Pulmonary artery endothelial cell (primary cell): ENCODE measurements at places on chromosomes 12 and 14.

DNA sequence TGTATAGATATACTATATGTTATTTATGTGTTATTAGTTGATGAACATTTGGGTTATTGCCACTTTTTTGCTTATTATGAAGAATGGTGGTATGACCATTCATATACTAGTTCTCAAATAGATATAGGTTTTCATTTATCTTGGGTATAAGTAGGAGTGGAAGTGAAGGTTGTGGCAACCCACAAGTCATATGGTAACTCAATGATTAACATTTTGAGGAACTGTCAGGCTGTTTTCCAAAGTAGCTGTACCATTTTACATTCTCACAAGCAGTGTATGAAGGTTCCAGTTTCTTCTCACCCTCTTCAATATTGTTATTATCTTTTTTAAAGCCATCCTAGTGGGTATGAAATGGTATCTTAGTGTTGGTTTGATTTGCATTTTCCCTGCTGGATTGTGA lies 19.0 kb upstream of the MSRB3 start:
- no peak for DNase-seq

DNA sequence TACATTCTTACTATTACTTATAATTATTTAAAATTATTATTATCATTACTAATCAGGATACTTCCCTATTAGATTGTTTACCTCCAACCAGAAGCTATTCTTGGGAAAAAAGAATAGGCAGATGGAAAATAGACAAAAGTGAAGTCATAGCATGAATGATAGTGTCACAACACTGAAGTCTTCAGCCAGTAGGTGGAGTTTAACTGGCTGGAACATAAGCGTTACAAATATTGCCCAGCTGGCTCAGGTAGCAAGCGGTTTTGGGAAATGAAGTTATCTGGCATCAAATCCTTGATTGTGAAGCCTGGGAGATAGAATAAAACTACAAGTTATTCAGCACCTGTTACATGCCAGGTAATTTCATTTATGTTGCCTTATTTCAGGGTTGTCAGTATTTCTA lies 762.9 kb downstream of the C12orf50 start:
- no peak for DNase-seq

DNA sequence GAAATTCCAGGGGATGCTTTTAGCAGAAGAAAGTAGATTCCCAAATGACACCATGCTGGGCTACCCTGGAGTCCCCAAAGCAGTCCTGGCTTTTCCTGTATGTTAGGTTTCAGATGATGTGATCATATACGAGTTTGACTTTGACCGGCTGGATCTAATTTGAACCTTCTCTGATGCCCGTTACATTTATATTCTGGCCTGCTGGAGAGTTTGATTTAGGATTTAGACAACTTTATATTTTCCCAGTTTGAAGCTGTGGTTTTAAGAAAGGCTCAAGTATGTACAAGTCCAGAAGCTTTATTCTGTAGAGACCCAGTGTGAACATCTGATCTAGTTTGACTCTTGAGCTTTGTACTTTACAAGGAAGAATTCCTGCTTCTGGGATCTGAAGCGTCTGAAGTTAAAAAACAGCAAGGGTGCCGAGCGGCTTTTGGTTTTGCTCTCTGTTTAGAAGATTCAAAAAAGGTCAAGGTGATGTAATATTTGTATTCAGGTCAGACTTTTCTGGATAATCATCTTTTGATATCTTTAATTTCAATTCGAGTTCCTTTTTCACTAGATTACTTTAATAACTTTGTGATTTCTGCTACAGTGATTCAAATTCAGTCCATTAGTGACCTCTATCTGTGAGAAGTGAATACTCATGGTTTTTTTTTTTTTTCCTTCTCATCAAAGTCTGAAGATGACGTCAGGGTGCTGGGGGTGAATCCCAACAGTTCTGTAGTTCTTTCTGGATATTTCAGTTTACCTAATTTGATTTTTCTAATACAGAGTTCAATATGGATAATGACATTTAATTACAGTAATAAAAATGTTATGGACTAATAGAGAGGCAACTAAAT lies 6.3 kb downstream of the FLRT2 start:
- DNase-seq, result no peak

DNA sequence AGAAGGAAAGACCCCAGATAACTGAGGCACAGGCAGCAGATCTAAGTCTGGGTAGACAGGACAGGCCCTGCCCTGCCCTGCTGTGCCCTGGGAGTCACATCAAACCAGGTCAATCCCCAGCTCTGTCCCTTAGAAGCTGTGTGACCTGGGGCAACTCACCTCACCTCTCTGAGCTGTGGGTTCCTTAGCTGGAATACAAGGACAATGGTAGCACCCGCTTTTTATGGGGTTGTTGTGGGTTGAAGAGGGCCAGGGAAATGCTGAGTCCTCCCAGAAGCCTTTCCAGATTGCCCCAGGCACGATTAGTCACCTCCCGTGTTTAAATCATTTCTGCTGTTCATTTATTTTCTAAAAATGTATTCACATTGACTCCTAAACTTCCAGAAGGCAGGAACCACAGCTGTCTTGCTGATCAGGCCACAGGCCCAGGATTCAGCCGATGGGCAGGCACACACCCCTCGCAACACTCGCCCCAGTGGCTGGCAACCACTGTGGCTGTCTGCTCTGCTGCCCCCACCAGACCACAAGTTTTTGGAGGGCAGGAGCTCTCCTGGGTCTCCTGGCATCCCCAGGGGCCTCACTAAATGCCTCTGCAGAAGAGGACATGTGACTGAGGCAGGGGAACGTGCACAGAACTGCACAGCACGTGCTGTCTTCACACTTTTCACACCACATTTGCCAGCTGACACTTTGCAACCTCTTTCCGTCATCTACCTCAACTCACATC lies 3.0 kb downstream of the SELPLG start:
- no peak for DNase-seq

DNA sequence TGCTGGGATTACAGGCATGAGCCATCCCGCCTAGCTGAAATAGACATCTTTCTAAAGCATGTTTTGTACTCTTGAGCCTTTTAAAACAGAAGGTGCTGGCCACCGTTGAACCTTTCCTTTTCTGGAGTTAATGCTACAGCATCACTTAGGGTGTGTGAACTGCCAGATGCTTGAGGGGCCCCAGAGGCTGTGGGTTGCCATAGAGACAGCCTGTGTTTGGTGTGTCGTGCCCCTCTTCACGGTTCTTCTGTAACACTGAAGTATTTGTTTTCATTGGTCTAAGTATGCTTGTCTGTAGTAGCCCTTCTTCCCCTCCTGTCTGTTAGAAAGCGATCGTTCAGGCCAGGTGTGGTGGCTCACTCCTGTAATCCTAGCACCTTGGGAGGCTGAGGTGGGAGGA lies 30.8 kb downstream of the PLEKHG3 start:
- no peak for DNase-seq

GRCh38 chr12:122282061-122282460 lies 15.8 kb upstream of the VPS33A start:
- no peak for DNase-seq

DNA sequence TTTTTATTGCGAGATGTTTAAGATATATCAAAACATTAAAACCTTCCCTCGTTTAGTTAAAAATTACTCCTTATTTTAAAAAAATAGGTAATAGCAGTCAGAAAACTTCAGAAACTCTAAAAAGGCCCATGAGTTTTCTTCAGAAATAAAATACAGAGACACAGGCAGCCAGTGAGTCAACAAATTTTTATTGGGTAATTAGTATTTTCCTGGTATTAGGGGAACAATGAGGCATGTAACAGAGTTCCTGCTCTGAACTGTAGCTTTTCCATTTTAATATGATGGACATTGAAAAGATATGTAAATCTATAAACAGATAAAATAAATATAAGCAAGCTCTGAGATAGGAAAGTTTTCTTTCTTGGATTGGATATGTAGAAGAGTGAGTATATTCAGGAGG lies 399 bp upstream of the ZNF705A start:
- DNase-seq, result no peak

DNA sequence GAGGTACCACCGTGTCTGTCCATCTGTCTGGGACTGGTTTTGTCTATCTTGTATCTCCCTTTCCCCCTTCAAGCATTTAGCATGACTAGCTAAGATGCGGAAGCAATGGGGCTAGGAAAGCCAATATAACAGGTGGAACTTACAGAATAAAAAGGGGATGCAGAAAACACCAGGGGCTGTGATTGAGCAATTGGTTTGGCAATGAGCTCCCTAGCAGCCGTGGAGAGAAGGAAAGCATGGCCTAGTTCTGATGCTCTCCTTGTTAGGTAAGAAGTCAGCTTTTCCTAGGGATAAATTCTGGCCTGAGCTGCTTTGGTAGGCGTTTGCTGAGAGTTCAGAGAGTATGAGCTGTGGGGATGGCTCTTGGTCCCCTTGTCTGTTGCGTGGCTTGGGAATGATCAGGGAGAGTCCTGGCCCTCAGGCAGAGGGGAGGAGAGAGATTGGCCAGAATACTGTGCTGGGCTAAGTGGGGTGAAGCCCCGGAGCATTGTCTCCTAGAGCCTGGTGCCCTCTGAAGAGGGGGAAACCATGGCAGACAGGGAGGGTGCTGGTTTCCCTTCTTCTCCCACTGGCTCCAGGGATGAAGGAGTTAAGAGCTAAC lies 7.1 kb downstream of the SETD1B start:
- no peak for DNase-seq

- no peak for DNase-seq
Observed at GRCh38 chr12:662566-663292, 516 bp downstream of the NINJ2 start.

- no peak for DNase-seq
Observed at GRCh38 chr14:38053666-38054065, 154.0 kb upstream of the SSTR1 start.

DNA sequence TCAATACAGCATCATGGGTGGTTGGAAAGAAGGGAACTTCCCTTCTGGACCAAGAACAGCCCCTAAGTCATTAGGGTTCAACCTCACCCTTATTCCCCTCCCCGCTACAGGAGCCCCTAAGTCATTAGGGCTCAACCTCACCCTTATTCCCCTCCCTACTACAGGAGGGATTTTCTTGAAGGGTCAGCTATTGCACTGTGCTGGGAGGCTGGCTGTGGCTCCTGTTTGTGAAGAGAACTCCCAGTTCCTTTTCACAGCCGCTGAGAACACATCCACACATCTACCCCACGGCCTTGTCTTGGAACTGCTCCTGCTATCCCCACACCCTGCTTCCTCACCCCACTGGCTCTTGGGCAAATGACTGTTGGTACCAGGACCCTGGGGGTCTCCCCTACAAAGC lies 44.9 kb downstream of the ERH start:
- no peak for DNase-seq
